ENCODE measurements at places on chromosomes 12 and 14.

- no peaks in the 10 kb centered on the region for H3K27me3 ChIP-seq
- no peak for DNase-seq
- no peaks in the 10 kb centered on the region for H3K4me1 ChIP-seq
- no peak overlapping the region for H3K4me3 ChIP-seq
- no peaks in the 10 kb centered on the region for H3K36me3 ChIP-seq
Observed at GRCh38 chr14:62696929-62697328, 348.3 kb downstream of the KCNH5 start.

GRCh38 chr12:91885851-91886731 is 259.6 kb downstream of the BTG1 start:
- H3K27ac ChIP-seq: no peak overlapping the region
- DNase-seq: no peak
- H3K36me3 ChIP-seq: no peaks in the 10 kb centered on the region
- H3K4me1 ChIP-seq: no peaks in the 10 kb centered on the region
- no peaks in the 10 kb centered on the region for H3K27me3 ChIP-seq
- no peak overlapping the region for H3K4me3 ChIP-seq

- no peak overlapping the region for H3K27ac ChIP-seq
- H3K4me1 ChIP-seq: no peaks in the 10 kb centered on the region
- no peak overlapping the region for H3K4me3 ChIP-seq
- no peaks in the 10 kb centered on the region for H3K36me3 ChIP-seq
- no peaks in the 10 kb centered on the region for H3K27me3 ChIP-seq
Observed at GRCh38 chr12:129771238-129771637, 132.6 kb downstream of the TMEM132D start.

- H3K36me3 ChIP-seq: no peaks in the 10 kb centered on the region
- H3K4me3 ChIP-seq: no peak overlapping the region
- no peaks in the 10 kb centered on the region for H3K4me1 ChIP-seq
- H3K27me3 ChIP-seq: no peaks in the 10 kb centered on the region
- DNase-seq: no peak
- H3K27ac ChIP-seq: no peak overlapping the region
Observed at GRCh38 chr14:89823743-89824142, 130.8 kb downstream of the EFCAB11 start.

DNA sequence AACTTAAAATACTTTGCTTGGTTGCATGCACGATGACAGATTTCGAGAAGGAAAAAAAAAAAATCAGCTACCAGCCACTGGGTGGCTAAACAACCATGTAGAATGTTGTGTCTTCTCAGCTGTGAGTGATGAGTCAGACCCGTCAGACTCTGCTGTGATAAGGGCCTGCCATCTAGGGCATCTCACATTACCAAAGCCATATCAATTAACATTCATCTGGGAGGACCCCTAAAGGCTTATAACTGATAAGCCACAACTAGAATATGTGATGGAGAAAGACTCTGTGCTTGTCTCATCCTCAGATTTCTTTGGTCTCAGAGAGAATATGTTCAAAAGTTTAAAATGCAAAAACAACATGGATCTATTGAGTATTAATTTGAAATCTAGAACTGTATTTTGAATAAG is 111.5 kb downstream of the PAX9 start:
- H3K36me3 ChIP-seq: no peaks in the 10 kb centered on the region
- DNase-seq: no peak
- no peak overlapping the region for H3K4me3 ChIP-seq

DNA sequence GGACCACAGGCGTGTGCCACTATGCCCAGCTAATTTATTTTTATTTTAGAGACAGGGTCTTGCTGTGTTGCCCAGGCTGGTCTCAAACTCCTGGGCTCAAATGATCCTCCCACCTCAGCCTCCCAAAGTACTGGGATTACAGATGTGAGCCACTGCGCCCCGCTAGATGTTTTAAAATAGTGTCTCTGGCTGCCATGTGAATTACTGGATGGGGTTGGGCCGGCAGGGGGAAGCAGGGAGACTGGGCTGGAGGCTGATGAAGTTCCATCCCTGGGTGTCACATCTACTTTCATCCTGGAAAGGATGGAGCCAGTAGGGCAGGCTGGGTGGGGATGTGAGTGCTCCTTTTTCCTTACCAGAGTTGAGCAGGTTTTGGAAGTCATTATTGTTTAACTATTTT is 46.1 kb downstream of the DNAH10 start:
- H3K36me3 ChIP-seq: no peaks in the 10 kb centered on the region
- no peaks in the 10 kb centered on the region for H3K27me3 ChIP-seq
- no peak for DNase-seq
- H3K4me3 ChIP-seq: no peak overlapping the region
- H3K27ac ChIP-seq: no peak overlapping the region

DNA sequence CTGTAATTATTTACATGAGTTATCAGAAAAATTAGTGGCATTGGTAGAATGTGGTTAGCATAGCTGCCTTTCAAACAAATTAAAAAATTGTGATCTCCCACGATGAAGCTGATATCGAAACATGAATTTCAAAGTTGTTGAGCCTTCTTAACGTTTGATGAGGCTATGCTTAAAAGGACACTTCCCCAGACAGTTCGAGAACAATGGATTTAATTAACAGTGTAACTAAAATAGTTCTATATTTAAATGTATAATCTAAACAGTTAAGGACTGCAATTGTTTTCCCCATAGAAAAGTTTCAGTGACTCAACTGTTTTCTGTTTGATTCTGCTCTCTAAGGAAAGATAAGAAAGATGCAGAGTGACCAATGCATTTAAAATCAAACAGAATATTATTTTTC is 1.6 kb downstream of the CLEC2B start:
- H3K4me1 ChIP-seq: no peaks in the 10 kb centered on the region
- H3K4me3 ChIP-seq: no peak overlapping the region
- H3K27ac ChIP-seq: peak overlapping the region; percentile 60
- no peak for DNase-seq

DNA sequence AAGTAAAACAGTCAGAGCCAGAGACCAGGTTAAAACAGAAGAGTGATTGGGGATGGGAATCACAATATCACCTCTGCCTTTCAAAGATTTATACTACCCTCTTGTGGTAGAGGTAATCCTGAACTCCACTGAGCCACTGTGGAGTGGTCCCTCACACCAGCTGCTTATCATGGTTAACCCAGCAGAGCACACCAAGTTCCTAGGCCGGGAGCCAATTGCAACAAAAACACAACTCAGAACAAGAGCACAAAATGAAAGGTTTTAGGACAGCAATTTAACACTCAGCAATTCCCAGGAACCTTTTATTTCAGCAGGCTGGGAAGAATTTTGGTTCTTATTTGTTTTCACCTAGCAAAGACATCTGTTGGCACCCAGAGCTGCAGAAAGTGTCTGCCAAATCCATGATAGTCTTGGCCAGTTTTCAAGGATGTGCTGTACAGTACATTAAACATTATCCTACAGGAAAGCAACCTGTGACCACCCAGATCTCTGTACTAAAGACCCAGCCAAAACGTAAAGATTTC is 220.5 kb upstream of the ATXN7L3B start:
- no peaks in the 10 kb centered on the region for H3K27me3 ChIP-seq
- no peak overlapping the region for H3K27ac ChIP-seq
- H3K4me1 ChIP-seq: no peaks in the 10 kb centered on the region
- DNase-seq: peak; percentile 73
- no peaks in the 10 kb centered on the region for H3K36me3 ChIP-seq

GRCh38 chr12:59086126-59086525 is 165.8 kb upstream of the LRIG3 start:
- H3K27ac ChIP-seq: no peak overlapping the region
- DNase-seq: no peak
- H3K27me3 ChIP-seq: no peaks in the 10 kb centered on the region
- no peaks in the 10 kb centered on the region for H3K36me3 ChIP-seq
- no peaks in the 10 kb centered on the region for H3K4me1 ChIP-seq

GRCh38 chr14:67978749-67979148 is 159.2 kb downstream of the RAD51B start:
- no peaks in the 10 kb centered on the region for H3K27me3 ChIP-seq
- peaks cover 16% of the 10 kb centered on the region for H3K4me1 ChIP-seq
- no peak for DNase-seq
- H3K27ac ChIP-seq: no peak overlapping the region
- no peak overlapping the region for H3K4me3 ChIP-seq
- no peaks in the 10 kb centered on the region for H3K36me3 ChIP-seq

DNA sequence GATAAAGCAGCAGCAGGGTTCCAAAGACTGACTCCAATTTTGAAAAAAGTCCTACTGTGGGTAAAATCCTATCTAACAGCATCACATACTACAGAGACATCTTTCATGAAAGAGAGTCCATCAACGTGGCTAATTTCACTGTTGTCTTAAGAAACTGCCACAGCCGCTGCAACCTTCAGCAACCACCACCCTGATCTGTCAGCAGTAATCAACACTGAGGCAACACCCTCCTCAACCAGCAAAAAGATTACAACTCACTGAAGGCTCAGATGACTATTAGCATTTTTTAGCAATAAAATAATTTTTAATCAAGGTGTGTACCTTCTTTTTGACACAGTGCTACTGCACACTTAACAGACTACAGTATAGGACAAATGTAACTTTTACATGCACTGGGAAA is 6.6 kb downstream of the CAPRIN2 start:
- no peaks in the 10 kb centered on the region for H3K36me3 ChIP-seq
- no peaks in the 10 kb centered on the region for H3K4me1 ChIP-seq
- H3K27ac ChIP-seq: no peak overlapping the region
- no peak for DNase-seq
- H3K4me3 ChIP-seq: no peak overlapping the region
- no peaks in the 10 kb centered on the region for H3K27me3 ChIP-seq

DNA sequence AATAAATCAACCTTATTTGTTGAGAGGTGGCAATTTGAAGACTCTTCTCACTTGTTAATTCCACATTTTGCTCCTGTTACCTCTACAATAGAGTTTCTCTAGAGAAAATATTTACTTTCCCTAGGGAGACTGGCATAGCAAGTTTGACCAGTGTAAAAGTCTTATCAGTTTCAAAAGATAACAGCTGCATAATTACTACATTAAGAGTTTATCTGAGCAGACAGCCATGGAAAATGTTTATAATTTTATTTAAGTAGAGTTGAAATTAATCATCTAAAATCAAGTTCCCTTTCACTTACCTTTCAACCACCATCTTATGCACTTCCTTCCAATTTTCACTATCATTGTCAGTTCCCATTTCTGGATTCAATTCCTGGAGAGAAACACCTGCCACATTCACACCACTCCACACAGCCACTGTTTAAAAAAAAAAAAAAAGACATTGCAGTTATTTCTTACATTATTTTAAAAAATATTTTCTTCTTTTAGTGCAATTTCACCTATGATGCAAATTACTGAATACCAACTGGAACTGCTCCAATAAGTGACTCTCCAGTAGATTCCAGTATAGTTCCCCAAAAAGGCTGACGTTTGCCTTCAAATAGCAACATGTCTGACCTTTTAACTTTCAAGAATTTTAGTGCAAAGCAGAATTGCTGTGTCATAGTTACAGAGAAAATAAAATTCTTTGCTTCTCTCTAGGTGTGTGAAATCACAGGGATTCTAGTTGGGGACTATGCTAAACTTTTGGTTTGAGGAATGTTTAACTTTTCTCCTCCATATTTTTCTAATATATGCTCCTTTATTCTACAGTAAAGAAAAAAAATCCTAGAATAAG is 19.4 kb downstream of the LDHB start:
- peaks cover 45% of the 10 kb centered on the region for H3K36me3 ChIP-seq
- no peaks in the 10 kb centered on the region for H3K4me1 ChIP-seq
- DNase-seq: no peak
- H3K4me3 ChIP-seq: no peak overlapping the region
- peak overlapping the region; percentile 69 for H3K27ac ChIP-seq
- H3K27me3 ChIP-seq: no peaks in the 10 kb centered on the region

GRCh38 chr14:70711451-70711850 is 69.7 kb downstream of the TTC9 start:
- no peak for DNase-seq
- H3K4me1 ChIP-seq: peaks cover 56% of the 10 kb centered on the region
- no peaks in the 10 kb centered on the region for H3K36me3 ChIP-seq
- no peaks in the 10 kb centered on the region for H3K27me3 ChIP-seq
- H3K4me3 ChIP-seq: no peak overlapping the region
- H3K27ac ChIP-seq: no peak overlapping the region

- no peak overlapping the region for H3K27ac ChIP-seq
- H3K27me3 ChIP-seq: no peaks in the 10 kb centered on the region
- no peaks in the 10 kb centered on the region for H3K4me1 ChIP-seq
- no peak for DNase-seq
- no peak overlapping the region for H3K4me3 ChIP-seq
Observed at GRCh38 chr12:59792647-59793046, 196.8 kb downstream of the SLC16A7 start.

- H3K27ac ChIP-seq: no peak overlapping the region
- no peaks in the 10 kb centered on the region for H3K4me1 ChIP-seq
- H3K36me3 ChIP-seq: no peaks in the 10 kb centered on the region
- no peaks in the 10 kb centered on the region for H3K27me3 ChIP-seq
- no peak for DNase-seq
- H3K4me3 ChIP-seq: no peak overlapping the region
Observed at GRCh38 chr12:29200586-29200985, 51.5 kb downstream of the FAR2 start.

DNA sequence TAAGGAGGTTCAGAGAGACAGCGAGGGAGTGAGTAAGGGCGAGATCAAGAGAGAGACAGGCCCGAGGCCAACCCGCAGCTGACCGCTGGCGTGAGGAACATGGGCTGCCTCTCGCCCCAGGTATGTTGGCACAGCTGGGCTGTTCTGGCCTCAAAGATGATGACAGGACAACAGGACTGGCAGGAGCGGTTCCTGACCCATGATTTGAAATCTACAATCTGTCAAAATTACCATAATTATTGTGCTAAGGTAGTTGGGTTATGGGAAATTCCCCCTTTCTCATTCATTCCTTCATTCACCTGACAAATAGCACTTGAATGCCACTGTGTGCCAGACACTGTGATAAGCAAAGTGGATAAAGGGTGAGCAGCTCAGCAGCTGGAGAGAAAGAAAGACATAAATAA is 5.1 kb upstream of the ENDOU start:
- no peaks in the 10 kb centered on the region for H3K36me3 ChIP-seq
- H3K27ac ChIP-seq: peak overlapping the region; percentile 34
- DNase-seq: peak; percentile 76
- no peaks in the 10 kb centered on the region for H3K27me3 ChIP-seq
- peaks cover 11% of the 10 kb centered on the region for H3K4me1 ChIP-seq

- no peaks in the 10 kb centered on the region for H3K27me3 ChIP-seq
- H3K36me3 ChIP-seq: peaks cover 54% of the 10 kb centered on the region
- H3K27ac ChIP-seq: no peak overlapping the region
- no peak for DNase-seq
- H3K4me1 ChIP-seq: peaks cover 13% of the 10 kb centered on the region
Observed at GRCh38 chr14:21081521-21082142, 11.5 kb downstream of the ARHGEF40 start.

GRCh38 chr12:108505129-108505528 is 9.9 kb upstream of the FICD start:
- H3K4me1 ChIP-seq: no peaks in the 10 kb centered on the region
- no peaks in the 10 kb centered on the region for H3K27me3 ChIP-seq
- H3K27ac ChIP-seq: no peak overlapping the region

- peaks cover 34% of the 10 kb centered on the region for H3K4me1 ChIP-seq
- H3K4me3 ChIP-seq: no peak overlapping the region
- H3K27me3 ChIP-seq: no peaks in the 10 kb centered on the region
- peak overlapping the region; percentile 43 for H3K27ac ChIP-seq
- H3K36me3 ChIP-seq: no peaks in the 10 kb centered on the region
Observed at GRCh38 chr14:50344116-50344775, 32.1 kb downstream of the DMAC2L start.
